ENCODE measurements at places on chromosomes 5 and 9.

DNA sequence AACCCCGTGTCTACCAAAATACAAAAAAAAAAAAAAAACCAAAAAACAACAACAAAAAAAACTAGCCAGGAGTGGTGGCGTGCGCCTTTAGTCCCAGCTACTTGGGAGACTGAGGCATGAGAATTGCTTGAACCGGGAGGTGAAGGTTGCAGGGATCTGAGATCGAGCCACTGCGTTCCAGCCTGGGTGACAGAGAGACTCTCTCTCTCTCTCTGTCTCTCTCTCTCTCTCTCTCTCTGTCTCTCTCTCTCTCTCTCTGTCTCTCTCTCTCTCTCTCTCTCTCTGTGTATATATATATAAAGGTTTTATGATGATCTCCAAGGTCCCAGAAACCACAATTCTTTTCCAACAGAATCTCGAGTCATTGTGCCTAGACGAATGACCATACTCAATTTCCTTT, 18.8 kb upstream of the ANKRD33B start:
- no peak for DNase-seq

DNA sequence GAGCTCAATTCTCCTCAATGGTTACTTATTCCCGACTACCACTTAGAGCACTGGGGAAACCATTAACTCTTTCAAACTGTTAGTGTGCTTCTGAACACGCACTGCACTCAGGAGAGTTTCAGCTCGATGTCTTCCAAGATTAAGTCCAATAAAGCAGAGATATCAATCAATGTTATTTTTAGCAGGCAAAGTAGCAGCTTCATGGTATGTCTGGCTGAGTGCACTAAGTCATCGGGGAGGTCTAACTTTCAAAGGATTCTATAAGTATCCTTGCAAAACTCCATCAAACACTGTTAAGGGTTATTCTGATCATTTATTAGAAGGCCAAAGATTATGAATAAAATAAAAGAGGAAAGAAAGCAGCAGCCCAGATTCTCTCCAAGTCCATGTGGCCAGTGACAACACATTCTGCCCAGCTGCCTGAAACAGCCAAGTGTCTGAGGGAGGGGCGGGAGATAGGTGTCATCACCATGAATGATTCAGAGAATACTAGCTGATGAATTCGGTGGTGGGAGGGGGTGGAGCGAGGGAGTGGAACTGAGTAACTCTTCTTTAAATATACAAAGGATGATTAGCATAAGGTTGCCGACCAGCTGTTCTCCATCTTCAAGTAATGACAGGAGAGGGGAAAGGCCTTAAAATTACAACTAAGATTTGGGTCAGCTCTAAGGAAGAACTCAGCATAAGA, 21.3 kb downstream of the NREP start:
- no peak for DNase-seq

- DNase-seq: no peak
Measured at GRCh38 chr5:159395202-159395601, 64.9 kb upstream of the IL12B start.

GRCh38 chr9:109765830-109766229, 14.2 kb upstream of the PALM2AKAP2 start:
- DNase-seq: no peak

GRCh38 chr5:88671505-88672499, 211.2 kb downstream of the MEF2C start:
- DNase-seq: no peak

DNA sequence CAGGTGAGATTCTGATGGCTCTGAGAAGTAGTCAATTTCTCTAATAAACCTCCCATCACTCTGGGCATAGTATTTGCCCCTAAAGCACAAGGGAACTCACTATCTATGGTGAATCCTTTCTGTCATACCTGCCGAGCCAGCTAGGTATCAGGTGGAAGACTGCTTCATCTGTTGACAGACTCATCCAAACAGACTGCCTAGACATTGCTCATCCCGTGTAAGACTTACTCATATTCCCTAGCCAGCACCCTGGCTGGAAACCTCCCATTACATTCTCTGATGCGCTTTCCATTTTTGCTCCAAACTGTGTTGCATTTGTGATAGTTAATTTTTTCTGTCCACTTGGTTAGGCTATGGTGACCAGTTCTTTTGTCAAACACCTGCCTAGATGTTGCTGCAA, 595.9 kb downstream of the DNAH5 start:
- DNase-seq: no peak

DNA sequence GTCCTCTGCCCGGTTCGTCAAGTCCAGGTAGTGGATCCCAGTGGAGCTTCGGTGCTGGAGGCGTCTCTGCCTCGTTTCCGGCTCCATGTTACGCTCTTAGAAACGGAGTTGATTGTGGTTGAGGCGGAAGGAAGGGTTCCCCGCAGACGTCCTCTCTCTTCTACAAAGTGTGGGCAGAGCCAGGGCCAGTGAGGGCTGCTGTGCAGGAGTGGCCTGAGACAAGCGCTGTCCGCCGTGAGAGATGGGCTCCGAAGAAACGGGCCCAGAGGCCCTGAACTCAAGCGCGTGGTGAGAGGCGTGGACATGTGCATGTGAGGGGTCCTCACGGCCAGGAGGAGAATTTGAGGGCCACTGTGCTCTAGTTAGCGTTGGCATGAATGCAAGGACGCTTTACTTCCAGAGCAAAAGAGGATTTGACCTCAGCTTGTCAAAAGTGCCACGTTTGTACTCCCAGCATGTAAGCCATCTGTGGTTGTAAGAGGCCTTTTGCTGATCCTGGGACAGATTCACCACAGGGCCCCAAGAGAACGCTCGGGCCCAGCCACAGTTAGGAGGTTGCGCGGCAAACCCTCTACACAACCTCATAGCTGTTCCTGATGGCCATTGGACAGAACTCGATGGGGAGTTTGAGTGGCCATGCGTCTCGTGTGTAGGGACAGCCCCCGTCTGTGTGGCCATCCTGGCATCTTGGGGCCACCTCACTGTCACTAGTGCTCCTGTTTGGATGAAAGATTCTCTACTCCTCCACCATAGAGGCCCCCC, 10.2 kb downstream of the MAN1B1 start:
- no peak for DNase-seq

- no peak for DNase-seq
Measured at GRCh38 chr9:33453286-33453860, 6.0 kb upstream of the AQP3 start.

DNA sequence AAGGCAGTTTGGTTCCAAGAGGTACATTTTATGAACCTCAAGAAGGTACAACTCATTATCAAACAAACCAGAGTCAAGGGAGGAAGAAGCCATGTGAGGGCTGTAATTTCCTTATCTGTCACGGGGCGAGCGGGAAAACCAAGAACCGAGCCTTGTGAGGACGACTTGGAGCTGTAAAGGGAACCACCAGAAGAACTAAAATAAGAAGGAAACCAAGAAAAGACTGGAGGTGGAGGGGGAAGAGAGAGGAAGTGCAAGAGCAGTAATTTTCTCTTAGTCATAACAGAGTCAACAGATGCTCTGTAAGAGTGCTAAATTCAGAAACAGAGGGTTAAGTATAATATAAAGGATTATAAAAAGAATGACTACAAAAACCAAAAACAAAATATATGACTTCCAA, 127.1 kb downstream of the DIRAS2 start:
- no peak for DNase-seq

- no peak for DNase-seq
Measured at GRCh38 chr5:13581132-13581531, 363.4 kb downstream of the DNAH5 start.

- no peak for DNase-seq
Measured at GRCh38 chr9:110536822-110537221, 42.7 kb downstream of the SVEP1 start.

DNA sequence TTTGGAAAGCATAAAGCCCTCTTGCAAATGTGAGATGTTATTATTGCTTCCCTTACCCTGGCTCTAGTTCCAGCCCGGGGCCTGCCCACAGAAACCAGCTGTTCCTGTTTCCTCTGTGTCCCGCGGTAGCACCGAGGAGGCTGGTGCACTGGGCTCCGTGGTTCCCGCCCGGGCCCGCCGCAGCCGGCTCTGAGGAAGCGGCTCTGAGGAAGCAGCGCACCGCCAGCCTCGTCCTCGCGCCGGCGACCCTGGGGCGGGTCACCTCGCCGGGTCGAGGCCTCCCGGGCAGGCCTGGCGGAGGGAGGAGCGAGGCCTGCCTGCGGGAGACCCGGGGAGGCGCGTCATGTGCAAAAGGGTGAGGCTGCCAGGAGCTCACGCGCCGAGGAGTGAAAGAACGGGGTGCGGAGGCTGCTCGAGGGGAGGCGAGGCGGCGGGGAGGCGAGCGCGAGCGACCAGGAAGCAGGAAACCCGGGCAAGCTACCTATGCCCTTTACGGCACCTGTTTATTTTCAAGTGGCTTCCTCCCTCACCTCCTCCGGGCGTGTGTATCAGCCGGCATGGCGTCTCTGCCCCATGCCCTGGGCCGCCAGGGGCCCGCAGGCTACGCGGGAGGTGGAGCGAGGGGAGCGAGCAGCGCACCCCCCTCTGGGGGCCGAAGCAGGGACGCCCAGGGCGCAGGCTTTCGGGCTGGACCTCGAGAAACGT, 61.3 kb upstream of the MEGF10 start:
- peak; percentile 40 for DNase-seq

GRCh38 chr9:113542741-113543140, 79.2 kb downstream of the RGS3 start:
- no peak for DNase-seq

DNA sequence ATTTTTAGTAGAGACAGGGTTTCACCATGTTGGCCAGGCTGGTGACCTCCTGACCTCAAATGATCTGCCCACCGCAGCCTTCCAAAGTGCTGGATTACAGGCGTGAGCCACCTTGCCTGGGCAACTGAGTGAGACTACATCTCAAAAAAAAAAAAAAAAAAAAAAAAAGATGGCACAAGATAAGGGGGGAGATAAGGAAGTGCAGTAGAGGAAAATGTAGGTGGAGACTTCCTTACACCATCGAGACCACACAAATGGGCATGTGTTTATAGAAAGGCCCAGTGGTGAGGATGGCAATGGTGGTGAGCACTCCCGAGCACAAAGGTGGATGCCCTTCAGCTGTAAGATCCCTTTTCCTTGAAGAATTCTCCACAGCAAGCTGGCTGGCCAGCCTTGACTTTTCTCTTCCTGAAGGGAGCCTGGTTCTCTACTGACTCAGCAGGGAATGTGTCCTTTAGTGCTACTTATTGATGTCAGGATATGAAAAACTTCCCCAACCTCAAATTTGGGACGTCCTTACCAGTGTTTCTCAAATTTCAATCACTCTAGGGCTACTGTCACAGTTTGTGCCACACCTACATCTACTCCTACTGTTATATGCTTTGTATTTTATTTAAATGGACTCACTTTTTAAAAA, 28.2 kb downstream of the ERGIC1 start:
- DNase-seq: no peak

GRCh38 chr9:127720031-127720864, 4.4 kb downstream of the TTC16 start:
- no peak for DNase-seq

DNA sequence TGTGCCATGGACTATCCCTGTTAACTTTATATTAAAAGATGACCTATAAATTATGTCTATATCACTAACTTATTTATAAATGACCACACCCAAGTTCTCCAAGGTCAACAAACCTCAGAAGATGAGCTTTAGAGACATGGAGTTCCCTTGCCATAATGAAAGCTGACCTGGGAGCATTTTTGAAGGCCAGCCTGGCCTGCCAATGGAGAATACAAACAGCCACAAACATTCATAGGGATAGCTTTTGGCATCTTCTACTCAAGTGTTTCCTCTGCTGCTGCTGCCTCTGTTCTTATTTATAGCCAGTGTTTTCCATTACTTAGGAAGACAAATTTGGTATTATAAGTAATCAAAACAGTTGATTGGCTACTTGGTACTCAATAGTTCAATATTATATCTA, 117.3 kb upstream of the ADAMTS19 start:
- no peak for DNase-seq

- no peak for DNase-seq
Measured at GRCh38 chr5:77993855-77994318, 217.7 kb upstream of the TBCA start.

- DNase-seq: no peak
Measured at GRCh38 chr5:136133222-136133921, 727 bp downstream of the SMAD5 start.

DNA sequence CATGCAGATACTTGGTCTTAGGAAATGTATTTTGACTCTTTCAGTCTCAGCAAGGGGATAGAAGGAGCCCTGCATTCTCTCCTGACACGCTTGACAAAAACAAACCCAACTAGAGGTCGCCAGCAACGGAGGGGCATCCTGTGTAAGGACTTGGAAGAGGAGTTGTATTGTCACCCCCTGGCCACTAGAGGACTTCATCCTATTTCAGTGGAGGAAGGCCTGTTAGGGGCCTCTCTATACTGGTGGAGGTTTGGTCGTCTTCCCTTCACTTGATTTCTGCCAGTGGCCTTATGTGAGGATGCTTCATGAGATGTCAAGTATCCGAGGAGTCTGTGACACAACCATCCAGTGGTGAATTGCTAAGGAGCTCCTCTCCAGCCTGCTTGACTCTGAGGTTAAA, 122.8 kb upstream of the STC2 start:
- DNase-seq: no peak

DNA sequence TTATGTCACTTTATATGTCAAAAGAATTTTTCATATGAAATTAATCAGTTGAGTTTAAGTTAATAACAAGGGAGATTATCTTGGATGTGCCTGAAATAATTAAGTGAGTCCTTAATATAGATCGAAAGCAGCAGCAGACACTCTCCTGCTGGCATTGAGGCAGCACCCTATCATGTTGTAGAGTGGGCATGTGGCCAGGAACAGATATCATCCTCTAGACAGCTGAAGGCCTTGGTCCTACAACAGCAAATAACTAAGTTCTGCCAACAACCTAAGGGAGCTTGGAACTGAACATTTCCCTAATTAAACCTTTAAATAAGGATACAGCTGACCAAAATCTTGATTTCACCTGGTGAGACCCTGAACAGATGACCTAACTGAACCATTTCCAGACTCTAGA, 25.8 kb upstream of the UGT3A1 start:
- no peak for DNase-seq

- no peak for DNase-seq
Measured at GRCh38 chr9:135065151-135065550, 22.3 kb upstream of the OLFM1 start.

GRCh38 chr9:91303741-91304415, 57.8 kb downstream of the AUH start:
- DNase-seq: no peak

DNA sequence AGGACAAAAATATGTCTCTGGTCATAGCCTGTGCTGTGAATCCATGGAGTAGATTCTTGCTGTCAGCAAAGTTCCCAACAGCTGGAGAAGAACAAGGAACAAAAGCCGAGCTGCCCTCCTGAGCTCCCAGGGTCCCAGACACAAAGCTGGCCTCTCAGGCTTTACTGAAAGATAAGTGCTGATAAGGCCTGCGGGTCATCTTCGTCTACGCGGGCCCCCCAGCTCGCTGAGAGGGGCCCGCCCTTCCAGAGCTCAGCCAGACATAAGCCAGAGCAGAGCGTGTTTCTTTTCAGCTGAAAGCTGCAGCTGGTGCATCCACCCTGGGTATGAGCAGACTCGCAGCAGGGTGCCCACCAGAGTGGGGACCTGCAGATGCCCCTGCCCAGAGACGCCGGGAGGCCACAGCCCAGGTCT, 84.7 kb downstream of the HSD17B3 start:
- no peak for DNase-seq

- no peak for DNase-seq
Measured at GRCh38 chr9:93245437-93245970, 61.6 kb downstream of the WNK2 start.
